ENCODE measurements at places on chromosomes 1 and 21.

DNA sequence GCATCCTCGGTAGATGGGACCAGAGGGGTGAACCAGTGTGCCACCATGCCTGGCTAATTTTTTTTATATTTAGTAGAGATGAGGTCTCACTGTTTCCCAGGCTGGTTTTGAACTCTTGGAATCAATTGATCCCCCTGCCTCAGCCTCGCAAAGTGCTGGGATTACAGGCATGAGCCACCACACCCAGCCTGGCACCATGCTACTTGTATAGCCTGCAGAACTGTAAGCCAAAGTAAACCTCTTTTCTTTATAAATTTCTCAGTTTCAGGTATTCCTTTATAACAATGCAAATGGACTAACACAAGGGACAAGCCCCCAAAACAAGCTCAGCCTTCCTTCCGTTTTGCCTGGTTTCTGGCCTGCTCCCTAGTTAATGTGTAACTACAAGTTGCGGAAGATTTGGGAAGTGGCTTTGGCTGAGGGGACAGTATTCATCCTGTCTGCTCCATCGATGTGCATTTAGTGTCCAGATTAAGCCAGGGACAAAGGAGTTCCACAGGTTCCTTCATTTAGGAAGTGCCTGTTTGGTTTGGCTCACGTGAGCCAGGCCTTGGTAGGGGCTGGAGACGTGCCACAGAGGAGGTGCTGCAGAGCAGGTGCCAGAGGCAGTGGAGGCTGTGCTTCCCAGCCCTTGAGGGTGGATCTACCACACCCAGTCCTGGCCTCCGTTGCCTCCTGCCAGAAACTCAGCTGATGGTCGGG, 4.4 kb downstream of the AVPR1B start:
- DNase-seq: no peak

DNA sequence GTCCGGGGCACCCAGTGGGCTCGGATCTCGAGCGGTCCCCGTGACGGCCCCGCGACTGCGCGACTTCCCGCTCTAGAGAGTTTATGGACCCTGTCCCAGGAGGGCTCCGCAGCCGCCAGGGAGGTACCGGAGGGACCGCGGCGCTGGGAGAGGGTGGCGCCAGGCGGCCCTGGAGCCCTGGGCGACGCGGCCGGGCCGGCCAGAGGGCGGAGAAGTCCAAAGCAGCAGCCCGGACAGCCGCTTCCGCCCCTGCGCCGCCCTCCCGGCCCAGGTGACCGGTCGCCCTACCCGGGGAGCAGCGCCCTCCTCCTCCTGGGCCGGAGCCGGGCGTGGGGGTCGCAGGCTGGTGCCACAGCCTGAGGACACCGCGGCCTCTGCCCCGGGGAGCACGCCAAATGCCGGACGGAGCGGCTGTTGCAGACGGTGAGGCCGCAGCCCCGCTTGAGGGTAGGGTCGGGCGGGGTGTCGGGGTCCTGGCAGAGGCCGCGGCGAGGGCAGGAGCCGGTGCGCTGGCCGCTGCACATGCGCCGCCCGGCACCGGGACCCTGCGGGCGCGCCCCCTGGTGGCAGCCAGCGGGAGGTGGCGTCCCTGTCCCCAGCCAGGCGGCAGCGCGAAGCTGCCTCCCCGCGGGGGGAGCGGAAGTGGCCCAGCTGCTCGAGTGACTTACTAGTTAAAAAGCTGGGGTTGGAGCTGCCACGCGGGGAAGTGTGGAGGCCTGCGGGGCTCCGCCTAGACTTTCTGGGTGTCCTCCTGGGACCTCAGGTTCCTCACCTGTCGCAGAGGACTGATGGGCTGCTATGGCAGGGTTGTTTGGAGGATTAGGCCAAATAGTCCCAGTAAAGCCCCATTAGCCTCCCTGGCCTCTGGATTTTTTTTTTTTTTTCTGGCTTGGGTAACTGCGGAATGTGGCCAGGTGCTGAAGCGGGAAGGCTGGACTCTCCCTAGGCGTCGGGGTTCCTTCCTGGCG, 20.9 kb upstream of the ZNF678 start:
- no peak for DNase-seq

DNA sequence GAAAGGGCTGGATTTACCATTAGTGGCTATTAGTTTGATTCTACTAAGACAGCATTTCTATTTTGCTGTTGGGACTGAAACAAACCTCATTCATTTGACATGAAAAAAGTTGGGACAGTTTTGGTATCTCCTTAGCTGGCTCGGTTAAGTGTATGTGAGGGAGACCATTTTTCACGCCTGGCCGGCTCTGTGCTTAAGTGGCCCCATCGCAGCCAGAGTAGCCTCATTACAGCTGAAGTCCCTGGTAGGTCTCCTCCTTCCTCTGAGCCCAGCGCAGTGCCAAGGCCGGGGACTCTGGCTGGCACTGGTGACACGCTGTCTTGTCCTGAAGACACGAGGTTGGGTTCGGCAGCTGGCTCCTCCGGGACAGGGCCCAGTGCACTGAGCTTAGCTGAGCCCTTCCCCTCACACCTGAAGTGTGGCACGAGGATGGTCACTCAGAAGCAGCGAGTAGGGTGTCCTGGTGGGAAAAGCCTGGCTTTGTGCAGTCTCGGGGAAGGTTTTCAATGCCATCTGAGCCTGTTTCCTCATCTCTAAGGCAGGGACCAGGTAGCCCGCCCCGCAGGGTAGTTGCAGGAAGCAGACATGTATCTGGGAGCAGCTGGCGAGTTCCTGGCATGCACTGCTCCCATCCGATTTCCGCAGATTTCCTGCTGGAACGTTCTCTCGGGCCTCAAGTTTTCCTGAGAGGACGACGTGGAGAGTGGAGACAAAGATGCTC, 196.5 kb downstream of the DYRK1A start:
- DNase-seq: no peak

DNA sequence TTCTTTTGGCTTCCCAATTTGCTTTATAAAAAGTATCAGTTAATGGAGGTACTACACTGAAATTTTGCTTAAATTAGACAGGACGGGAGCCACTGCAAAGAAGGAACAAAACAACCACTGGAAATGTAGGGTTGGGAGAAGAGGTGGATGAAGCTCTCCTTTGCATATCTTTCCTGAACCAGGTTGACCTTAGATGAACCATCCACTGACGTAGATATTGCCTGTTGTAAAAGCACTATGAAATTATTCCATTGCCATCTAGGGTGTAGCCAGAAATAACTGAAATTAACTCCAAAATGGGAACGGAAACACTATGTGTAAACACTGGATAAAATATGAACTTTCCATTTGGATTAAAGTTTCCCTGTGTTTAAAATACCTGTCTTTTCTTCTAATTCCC, 1.2 kb upstream of the ABL2 start:
- no peak for DNase-seq

DNA sequence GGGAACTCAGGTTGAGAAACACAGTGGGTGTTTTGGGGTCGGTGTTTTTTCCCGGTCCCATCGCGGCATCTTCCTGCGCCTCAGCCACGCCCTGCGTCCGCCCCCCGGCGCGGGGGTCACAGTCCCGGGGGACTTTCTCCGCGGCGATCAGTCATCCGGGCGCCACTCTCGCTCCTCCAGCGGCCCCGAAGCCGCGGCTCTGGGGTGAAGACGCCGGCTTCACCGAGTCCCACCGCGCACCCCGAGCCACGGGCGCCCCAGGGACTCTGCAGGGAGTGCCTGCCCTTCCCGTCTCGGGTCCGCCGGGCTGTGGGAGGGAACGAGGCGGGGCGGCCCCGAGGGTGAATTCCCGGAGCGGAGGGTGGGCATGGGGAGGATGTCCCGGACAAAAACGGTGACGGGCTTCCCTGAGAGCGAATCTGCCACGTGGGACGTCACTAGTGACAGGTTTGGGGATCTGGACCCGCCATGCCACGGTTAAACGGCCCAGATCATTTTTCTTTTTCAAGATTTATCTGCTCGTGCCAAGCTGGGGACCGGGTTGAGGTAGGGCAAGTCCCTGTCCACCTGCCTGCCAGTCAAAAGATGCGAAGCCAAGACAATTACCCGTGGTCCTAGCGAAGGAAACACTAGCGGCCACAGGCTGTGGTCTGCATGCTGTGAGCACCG, 717 bp upstream of the BATF3 start:
- peak; percentile 14 for DNase-seq

DNA sequence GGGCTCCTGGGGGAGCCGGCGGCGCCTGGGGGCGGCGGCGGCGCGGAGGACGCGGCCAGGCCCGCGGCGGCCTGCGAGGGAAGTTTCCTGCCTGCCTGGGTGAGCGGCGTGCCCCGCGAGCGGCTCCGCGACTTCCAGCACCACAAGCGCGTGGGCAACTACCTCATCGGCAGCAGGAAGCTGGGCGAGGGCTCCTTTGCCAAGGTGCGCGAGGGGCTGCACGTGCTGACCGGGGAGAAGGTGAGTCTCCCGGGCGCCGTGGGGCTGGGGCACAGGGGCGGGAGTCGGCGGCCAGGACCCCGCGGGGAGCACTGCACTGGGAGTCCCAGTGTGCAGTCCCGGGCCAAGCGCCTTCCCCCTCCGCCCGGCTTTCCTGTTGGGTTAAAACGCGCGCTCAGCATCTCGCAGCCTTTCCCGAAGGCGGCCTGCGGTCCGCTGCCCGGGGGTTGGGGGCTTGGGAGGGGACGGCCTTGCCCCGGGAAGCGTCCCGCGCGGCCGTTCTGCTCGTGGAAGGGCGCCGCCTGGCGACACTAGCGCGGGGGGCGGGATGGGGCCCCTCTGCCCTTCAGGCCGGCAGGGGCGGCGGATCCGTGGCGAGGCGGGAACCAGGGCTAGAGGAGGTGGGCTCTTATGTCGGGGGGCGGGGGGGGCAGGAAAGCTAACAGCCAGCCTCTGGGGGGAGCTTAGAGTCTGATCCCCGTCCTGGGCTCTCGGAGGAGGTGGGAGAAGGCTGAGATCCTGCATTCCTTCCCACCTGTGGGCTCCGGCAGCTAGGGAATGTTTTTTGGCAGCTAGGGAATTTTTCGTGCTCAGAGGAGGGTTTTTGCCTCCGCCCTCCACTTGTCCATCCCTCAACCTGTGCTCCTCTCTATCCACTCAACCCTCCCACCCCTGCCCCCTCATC, 1.1 kb downstream of the HUNK start:
- DNase-seq: peak; percentile 57

Measured in HAP-1 (cell line).